SK-MEL-5 (cell line): ENCODE measurements at places on chromosomes 5 and 9. TPM values are rescaled to one million over a fixed set of nuclear protein-coding genes. Genes with fewer than 3 reads are reported as not detected.

DNA sequence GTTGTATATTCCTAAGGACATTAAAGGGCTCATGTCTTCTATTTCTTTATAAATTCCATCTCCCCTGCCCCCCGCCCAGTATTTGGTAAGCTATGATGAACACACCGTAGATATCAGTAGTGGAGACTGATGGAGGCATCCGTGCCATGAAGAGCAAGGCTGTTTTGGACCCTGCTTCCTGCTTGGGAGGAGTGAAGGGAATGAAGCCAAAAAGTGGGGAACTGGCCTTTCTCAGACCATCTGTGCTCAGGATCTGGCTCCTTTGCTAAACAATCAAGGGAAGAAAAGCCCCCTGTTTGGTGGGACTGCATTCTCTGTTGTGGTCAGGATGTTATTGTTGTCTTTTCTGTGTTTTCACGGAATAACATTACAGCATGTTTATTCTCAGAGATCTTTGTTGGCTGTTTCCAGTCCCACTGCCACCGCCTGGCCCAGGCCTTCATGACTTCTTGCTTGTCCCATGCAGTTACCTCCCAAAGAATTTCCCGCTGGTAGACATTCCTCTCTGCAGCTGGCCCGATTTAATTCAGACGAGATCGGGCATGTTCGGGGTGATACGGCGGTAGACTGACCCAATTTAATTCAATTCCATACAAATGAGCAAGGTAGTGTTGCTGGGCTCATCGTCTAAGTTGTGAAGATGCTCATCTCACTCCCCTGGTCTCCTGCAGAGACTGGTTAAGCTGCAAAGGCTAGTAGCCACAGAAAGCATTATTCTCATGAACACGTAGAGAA is 31.4 kb upstream of the ANKH start:
- no peak for DNase-seq

DNA sequence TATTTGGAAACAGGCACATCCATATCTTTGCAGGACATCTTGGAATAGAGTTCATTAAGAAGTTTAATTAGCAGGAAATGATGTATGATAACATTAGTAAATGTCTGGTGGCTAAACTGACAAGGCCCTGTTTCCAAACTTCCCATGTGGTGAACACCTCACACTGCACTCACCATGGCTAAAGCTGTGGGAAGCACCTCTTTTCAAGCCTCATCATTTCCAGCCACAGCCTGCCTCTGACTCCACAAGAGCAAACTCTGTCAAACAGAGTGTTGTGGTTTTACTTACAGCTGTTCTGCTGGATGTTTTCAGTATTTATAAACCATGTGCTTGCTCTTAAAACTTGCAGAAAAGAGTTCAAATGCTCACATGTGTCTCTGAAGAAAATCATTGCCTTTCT is 14.9 kb upstream of the NDUFB6 start:
- DNase-seq, result no peak

- DNase-seq, result no peak
These were observed 16.0 kb upstream of the TBC1D2 start for GRCh38 chr9:98271479-98271878.

DNA sequence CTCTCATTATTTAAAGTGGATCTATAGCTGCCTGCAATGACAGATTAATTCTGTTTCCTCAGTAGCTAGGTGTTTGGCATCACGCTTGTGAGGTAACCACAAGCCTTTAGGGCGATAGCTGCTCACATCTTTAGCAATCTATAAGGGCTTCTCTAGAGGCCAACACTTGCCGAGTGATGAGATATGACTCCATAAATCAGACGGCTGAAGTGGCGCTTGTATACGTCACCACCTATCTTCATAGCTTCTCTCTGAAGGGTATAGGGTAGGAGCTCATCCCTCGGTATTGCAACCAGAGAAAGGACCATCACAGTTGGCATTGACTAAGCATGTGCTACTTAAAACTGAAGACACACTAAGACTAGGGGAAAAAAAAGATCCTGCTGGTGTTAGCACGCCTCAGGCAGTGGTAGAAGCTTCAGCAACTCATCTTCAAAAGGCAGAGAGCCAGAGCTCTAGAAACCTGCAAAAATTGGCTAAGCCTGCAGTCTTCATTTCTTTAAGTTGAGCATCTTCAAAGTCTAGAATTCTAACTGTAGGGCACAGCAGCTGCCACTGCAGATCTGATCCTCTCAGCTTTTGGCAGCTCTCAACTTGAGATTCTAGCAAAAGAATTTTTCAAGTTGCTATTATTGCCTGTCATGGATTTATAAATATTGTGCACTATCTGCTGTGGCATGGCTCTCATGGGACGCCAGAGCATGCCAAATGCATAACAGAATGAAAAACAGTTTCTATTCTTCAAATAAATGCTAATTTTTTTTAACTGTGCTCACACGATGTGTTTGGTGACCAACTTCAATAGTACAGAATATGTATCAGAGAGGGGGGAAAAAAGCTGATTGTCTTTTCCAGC is 37.5 kb downstream of the PSMB7 start:
- DNase-seq, result no peak

- no peak for DNase-seq
These were observed 28.1 kb downstream of the CDH18 start for GRCh38 chr5:19959830-19960384.

DNA sequence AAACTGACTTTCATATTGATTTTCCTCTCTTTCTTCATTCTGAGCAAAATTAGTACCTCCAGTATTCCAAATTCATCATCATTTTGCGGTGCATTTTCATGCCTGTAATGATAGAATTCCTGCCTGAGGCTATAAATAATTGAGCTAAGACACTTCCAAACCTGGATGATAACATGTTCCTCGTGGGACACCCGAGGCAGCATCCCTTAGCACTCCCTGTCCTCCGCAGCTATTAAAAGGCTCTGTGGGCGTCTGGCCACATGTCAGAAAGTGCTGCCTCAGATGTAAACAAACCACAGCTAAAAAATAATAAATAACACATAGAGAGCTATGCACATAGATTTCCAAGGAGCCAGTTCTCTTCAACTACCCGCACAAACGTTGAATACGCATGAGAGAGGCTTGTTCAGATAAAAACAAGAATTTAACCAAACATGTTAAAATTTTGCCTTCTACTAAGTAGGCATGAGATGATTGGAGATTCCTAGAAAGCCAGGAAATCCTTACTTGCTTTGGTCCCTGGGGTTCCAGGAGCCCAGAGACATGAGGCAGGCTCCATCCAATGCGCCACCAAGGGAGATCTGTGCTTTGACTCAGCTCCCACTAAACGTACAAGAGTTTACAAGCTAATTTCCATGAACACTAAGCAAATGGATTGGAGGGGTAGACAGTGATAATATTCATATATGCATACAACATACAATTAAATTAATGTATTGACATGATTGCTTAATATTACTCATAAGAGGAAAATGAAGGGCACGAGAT is 82.7 kb downstream of the SHC3 start:
- no peak for DNase-seq

GRCh38 chr5:153066281-153066680 is 424.2 kb upstream of the GRIA1 start:
- DNase-seq, result no peak

GRCh38 chr5:158922263-158922592 is 177.5 kb downstream of the EBF1 start:
- no peak for DNase-seq

- DNase-seq, result no peak
These were observed 40.2 kb upstream of the PALM2AKAP2 start for GRCh38 chr9:109739760-109740159.

- DNase-seq, result no peak
These were observed 5.1 kb downstream of the GRK6 start for GRCh38 chr5:177431317-177432142.

DNA sequence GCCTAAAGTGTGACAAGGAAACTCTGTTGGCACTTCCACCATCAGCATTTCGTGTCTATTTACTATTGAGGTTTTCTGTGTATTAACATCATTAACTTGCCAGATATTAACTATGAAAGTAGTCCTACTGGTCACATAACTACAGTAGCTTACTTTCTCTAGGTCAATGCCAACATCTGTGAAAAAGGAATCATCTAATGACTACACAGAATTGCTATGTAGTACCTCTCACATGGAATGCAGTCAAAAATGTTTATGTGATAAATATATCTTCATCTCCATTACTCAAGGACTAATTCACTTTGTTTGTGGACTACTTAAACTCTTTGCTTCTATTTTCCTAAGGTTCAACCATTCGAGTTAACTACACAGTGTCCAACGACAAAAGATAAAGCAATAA is 2.1 kb downstream of the SCAI start:
- DNase-seq, result no peak

GRCh38 chr5:138444078-138444773 is 5.4 kb downstream of the REEP2 start:
- DNase-seq, result no peak

- DNase-seq, result no peak
These were observed 321.3 kb downstream of the EPB41L4A start for GRCh38 chr5:112097768-112098167.

DNA sequence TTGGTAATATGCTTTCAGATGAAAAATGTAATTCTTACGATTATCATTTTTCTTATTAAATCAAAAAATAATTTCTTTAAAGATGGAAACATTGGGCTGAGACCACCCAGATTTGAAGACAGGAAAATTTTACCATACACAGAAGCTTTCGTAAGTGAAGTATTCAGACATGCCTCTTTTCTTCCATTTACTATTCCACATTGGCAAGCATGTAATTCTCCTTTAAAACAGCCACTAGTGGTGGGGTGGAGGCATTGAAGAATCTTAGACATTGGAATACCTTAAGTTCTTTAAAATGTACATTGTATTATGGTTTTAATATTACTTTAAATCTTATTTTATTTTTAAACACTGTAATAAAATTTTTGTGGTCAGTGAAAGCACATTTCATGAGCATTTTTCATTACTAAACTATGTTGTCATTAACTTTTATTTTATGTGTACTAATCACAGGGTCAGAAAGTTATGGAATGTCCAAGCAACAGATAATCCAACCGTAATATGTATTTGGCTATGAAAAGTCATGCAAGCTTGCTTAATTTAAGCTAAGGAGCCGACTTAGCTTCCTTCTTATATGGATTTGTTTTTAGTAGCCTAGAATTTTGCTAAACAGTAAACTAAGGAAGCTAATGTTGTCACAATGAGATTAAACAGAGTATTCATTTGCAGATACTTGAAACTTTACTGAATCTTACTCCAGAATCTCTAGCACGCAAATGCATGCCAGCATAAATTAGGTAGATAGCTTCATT is 97.4 kb upstream of the ALDH1A1 start:
- peak; percentile 19 for DNase-seq

DNA sequence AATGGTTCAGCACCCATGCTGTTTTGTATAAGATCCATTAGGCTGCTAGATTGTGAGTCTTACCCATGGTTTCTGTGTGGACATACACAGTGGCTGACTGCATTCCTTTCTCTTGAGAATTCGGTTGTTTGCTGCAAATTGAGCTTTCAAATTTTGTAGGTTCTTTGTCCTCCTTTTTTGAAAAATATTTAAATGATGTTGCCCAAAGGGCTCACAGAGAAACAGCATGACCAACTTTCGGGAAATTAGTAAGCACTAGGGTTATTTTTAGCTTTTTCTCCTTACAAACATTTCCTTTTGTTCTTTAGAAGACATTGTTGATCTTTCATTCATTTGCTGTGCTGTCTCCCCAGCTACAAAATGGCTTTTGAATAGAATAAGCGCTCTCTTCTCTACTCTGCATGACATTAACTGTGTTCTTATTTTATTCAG is 79.4 kb downstream of the NLN start:
- DNase-seq, result peak; percentile 59

- DNase-seq, result no peak
These were observed 51.2 kb upstream of the ZSWIM6 start for GRCh38 chr5:61280761-61281427.

DNA sequence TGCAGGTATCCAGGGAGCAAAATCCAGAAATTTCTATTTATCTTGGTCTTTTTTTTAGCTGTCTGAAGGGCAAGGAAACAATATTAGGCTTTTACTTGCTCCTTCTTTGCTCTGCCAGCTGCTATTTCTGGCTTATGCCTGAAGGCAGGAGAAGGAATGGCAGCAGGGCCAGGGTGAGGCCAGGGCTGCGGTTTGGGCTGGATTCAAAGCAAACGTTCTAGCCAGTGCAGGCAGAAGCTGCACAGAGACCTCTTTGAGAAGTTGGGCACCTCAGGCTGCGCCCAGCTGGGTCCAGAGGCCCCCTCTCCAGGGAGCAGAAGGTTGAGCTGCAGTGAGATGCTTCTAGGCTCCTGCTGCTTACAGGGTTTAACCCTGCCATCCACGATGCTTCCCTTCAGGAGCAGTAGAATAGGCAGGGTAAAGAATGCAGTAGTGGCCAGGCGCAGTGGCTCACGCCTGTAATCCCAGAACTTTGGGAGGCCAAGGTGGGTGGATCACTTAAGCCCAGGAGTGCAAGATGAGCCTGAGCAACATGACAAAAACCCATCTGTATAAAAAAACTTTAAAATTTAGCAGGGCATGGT is 201.2 kb downstream of the ADCY2 start:
- peak; percentile 97 for DNase-seq

- DNase-seq, result no peak
These were observed 100.4 kb downstream of the RGS3 start for GRCh38 chr9:113563826-113564497.

DNA sequence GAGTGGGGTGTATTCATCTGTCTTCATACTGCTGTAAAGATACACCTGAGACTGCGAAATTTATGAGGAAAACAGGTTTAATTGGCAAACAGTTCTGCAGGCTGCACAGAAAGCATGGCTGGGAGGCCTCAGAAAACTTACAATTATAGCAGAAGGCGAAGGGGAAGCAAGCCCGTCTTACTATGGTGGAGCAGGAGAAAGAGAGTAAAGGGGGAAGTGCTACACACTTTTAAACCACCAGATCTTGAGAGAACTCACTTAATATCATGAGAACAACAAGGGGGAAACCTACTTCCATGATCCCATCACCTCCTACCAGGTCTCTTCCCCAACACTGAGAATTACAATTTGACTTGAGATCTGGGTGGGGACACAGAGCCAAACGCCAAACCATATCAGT is 12.5 kb upstream of the NREP start:
- DNase-seq, result no peak

DNA sequence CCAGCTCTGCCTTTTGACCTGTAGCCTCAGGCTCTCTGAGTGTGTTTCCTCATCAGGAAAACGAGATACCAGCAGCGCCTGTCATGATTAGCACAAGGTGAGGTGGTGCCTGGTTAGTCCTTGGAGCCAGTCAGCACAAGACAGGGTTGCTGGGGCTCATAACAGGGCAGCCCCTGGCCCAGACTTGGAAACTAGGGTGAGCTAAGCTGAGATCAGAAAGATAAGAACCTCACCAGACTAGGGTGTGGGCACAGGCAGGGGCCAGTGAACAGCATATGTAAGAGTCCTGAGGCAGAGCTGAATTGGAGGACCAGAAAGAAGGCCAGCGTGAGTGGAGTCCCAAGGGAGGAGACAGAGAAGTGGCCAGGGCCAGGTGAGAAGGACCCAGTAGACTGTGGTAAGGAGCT is 42.7 kb upstream of the FUBP3 start:
- DNase-seq, result no peak

GRCh38 chr5:72159501-72159911 is 52.2 kb downstream of the MAP1B start:
- DNase-seq, result no peak

- peak; percentile 79 for DNase-seq
These were observed 176.6 kb upstream of the TBCA start for GRCh38 chr5:77952636-77953212.

- no peak for DNase-seq
These were observed 169.5 kb upstream of the S1PR3 start for GRCh38 chr9:88821746-88822106.

The SEMA5A gene
- total RNA-seq, result 38.1 and 39.0 TPM in 2 replicates

The CD180 gene
- not detected in 2 replicates for total RNA-seq

The MYOT gene
- 0.05 and 0.08 TPM in 2 replicates for total RNA-seq

The PCDHGA12 gene
- total RNA-seq, result 10.0 and 13.8 TPM in 2 replicates

The POU5F2 gene
- 0.19 and 0.32 TPM in 2 replicates for total RNA-seq

The HNRNPH1 gene
- 249 and 270 TPM in 2 replicates for total RNA-seq

The GLRA1 gene
- total RNA-seq, result not detected in 2 replicates

The QRFP gene
- total RNA-seq, result not detected in 2 replicates

The UBE2QL1 gene
- 0.03 TPM in 1 of 2 replicates, not detected in the other for total RNA-seq
